ENCODE measurements at places on chromosomes 16 and 17.

GRCh38 chr17:30278032-30278431 is 13.7 kb downstream of the BLMH start:
- DNase-seq = peak; percentile 25

DNA sequence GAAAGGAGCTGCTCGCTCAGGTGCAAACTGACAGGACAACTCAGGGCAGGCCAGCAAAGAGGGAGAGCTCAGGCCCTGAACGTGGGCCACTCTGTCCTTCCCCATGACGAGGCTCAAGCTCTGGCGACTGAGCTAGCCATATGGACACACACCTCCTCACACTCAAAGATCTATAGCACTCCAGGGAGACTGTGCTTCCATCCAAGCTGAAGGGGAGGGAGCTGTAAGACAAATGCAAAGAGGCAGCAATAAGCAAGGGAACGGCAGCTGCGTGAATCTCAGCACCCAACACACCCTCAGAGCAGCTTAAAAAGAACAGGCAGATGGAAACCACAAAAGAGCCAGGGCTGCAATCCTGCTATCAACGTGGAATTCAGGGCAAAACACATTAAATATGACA is 13.5 kb downstream of the NUDT16L1 start:
- DNase-seq = no peak

GRCh38 chr17:38777641-38778250 is 21.6 kb downstream of the PIP4K2B start:
- DNase-seq = no peak

- no peak for DNase-seq
These were observed 38.4 kb upstream of the INTS2 start for GRCh38 chr17:61966191-61966590.

- DNase-seq = no peak
These were observed 55.1 kb downstream of the SRCIN1 start for GRCh38 chr17:38550661-38551060.

Data from SW 1271 (cell line).